Stimulated activated CD8-positive, alpha-beta memory T cell treated with anti-CD3 and anti-CD28 coated beads, Interleukin-7, amount 100 ng/mL, for 1 hour (primary cell): ENCODE measurements at places on chromosomes 13 and 19.

- DNase-seq = no peak
Observed at GRCh38 chr19:3183721-3184641, 1.7 kb upstream of the NCLN start.

- DNase-seq = no peak
Observed at GRCh38 chr13:44231786-44232516, 141.7 kb upstream of the SERP2 start.

- no peak for DNase-seq
Observed at GRCh38 chr19:11708457-11708856, 30.3 kb downstream of the ZNF823 start.

DNA sequence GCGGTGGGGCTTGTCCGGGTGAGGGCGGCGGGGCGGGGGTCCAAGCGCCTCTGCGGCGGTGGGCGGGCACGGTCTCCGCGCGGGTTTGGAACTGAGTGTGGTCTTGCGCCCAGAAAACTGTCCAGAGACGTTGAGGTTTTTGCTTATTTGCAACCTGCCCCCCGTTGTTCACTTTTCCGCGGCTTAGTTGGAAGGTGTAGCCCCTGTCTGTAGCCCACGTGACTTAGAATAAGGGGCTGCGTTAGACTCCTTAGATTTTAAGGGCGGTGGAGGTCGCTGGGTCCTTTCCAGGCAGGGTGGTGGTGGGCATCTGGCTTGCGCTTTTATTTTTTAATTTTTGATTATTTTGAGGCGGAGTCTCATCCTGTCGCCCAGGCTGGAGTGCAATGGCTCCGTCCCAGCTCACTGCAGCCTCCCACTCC, 748 bp downstream of the RPS15 start:
- no peak for DNase-seq

GRCh38 chr13:75825594-75825993, 189.5 kb downstream of the LMO7 start:
- DNase-seq = no peak
